AG04449 (cell line): ENCODE measurements at places on chromosomes 3 and 15.

- no peak for DNase-seq
Observed at GRCh38 chr3:61742006-61742405, 180.6 kb downstream of the PTPRG start.

- no peak for DNase-seq
Observed at GRCh38 chr3:165197481-165197800, 1.3 kb upstream of the SLITRK3 start.

DNA sequence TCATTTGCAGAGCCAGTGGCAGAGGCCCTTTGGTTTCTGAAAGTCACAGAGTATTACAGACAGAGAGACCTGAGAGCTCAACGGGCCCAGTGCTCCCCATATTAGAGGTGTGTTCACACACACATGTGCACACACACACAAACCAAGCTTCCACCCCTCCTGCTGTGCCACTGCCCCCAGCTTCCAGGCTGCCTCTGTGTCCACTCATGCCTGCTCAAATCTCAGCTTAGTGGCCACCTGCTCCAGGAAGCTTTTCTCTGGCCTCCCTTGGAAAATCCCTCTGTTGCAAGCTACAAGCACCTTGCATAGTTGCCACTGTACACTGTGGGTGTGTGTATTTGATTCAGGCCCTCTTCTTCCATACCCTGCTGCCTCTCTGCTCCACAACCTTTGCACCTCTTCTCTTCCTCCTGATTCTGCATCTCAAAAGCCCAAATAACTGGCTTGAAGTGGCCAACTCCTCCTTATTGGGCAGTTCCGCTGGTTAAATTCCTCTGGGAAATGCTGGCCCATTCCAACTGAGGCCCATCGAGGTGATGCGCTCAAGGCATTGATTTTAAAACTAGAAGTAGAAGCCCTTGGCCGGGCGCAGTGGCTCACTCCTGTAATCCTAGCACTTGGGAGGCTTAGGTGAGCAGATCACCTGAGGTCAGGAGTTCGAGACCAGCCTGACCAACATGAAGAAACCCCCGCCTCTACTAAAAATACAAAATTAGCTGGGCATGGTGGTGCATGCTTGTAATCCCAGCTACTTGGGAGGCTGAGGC lies 23.0 kb downstream of the MESD start:
- DNase-seq = no peak

- no peak for DNase-seq
Observed at GRCh38 chr3:107710851-107711250, 188.1 kb downstream of the BBX start.

- DNase-seq = no peak
Observed at GRCh38 chr3:156664011-156664830, 10.2 kb upstream of the TIPARP start.

DNA sequence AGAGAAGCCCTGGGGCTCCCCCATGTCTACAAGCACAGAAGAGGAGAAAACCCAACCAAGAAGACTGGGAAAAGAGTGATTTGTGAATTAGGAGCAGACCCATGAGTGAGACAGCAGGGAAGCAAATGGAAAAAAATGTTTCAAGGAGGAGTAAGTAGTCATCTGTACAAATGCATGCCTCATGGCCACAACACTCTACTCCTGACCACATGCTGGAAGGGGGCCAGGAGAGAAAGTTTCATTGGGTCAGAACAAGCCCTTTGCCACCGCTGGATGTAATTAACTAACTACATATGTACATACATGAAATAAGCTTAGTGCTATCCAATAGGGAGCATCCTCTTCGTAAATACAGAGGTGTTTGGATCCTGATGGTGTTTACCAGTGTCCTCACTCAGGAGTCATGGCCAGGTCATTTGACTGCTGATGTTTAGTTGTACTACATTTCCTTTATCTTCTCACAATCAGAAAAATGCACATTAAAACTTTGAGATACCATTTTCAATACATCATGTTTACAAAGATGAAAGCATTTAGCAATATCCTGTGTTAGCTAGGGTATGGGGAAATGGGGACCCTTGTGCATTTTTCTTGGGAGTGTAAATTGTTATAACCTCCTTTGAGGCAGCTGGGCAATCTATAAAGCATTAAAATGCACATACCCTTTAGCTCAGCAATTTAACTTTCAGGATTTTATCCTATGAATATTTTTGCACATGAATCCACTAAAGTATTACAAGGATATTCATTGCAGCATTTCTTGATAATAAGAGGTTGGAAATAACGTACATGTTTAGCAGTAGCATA lies 27.1 kb downstream of the CLRN1 start:
- peak; percentile 10 for DNase-seq

GRCh38 chr3:138078901-138079344 lies 36.5 kb downstream of the DZIP1L start:
- DNase-seq = peak; percentile 96

DNA sequence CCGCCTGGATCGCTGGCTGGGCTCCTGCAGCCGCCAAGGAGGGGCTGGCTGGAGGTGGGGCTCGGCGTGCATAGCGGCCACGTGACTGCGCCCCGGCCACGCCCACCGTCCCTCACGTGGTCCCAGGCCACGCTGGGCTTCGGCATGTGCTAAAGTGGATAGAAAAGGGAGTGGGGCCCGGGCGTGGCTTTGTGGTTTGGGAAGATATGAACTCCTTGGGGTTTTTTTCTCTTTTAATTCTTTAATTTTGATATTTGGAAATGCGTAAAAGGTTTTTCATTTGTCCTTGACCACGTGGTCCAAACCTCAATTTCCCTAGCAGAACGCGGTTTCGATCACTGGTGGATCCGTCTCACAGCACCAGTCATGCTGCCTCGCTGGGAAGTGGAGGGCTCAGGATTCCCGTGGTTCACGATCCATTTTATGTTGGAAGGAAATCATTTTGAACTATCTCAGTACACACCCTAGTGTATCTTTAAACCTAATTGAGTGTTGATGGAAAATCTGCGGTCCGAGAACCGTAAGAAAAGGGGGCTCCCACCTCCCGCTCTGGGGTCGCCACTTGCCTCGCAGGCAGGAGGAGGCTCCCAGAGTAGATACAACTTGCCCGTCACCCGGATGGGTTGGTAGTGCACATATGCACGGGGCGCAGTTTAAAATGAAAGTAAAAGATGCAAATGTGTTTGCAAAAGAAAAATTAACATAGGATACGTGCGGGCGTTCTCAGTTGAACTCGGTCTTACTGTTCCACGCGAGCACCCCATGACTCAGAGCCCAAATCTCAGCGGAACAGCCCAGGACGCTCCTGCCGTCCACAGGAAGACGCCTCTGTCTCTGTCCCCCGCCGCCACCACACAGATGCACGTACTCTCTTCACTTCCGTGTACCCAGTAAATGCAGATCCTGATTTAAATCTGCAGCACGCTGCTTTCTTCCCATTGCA lies 141.9 kb downstream of the PGPEP1L start:
- no peak for DNase-seq
